ENCODE measurements at places on chromosomes 5 and 9.

DNA sequence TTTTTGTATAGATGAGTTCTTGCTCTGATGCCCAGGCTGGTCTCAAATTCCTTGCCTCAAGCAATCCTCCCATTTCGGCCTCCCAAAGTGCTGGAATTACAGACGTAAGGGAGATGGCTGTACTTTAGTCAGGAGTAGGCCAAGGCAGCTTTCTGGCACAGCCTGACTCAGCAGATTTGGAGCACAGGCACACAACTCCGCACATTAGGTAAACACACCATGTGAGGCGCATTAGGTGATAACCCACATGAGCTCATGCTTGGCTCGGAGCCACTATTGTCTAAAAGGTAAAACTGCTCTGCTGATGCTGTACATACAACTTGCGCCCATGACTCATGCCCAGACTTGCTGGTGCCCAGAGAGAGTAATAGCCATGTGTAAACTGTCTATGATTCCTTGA, 1157.9 kb downstream of the TAF11L14 start:
- DNase-seq, result no peak

GRCh38 chr9:36436909-36437308, 36.8 kb upstream of the RNF38 start:
- DNase-seq, result no peak

DNA sequence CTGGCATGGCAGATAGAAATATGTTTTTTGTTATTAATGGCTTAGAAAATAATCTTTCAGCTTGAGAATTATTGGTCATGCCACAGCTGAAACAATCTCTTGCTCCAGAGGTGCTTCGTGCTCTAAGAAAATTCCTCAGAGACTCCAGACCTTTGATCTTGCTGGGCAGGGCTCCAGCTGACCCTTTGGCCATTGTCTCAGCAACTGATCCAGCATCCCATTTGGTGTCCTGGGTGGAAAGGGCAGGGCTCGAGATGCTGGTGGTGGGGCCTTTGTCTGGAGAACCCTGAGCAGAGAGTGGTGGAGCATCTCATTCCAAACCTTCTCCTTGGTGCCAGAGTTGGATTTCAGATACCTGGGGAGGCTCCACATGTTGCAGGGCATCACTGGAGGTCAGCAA, 43.2 kb upstream of the PIK3R1 start:
- DNase-seq, result no peak

- no peak for DNase-seq
These were observed 151.7 kb upstream of the MOCS2 start for GRCh38 chr5:53261245-53261644.

Data from activated CD4-positive, alpha-beta T cell treated with anti-CD3 and anti-CD28 coated beads, Interleukin-2, amount 50 U/mL, for 4 hours (primary cell).